ENCODE measurements at places on chromosomes 12 and 14.
A peak's percentile ranks its signal among the peaks of the same experiment; 100 is the strongest.

DNA sequence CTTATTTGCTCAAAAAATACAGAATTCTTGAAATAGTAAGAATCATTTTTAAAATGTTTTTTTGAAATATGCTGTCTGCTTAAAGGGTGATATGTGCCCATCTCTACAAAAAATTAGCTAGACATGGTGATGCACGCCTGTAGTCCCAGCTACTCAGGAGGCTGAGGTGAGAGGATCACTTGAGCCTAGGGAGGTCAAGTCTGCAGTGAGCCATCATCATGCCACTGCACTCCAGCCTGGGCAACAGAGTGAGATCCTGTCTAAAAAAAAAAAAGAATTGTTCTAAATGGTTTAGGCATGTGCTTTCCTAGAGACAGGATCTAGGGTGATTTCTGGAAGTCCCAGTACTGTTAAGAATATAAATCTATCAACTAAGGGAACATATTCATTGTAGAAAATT lies 75.6 kb upstream of the HECTD1 start:
- DNase-seq, result no peak

DNA sequence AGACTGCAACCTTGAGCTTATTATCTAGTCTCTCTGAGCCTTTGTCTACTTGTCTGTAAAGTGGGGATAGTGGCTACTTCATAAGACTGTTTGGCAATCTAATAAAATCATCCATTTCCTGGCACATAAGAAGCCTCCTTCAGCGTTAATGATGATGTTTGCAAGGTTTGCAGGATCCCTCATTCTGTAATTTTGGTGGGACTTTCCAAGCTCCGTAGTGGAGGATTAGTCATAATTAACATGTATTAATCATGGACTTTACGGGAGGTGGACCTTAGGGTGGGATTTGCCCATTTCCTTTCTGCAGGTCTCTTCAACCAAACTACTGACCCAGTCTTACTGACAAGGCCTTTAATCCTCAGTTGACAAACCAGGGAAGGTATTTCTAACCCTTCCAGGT lies 66.2 kb downstream of the NTF3 start:
- DNase-seq, result no peak

DNA sequence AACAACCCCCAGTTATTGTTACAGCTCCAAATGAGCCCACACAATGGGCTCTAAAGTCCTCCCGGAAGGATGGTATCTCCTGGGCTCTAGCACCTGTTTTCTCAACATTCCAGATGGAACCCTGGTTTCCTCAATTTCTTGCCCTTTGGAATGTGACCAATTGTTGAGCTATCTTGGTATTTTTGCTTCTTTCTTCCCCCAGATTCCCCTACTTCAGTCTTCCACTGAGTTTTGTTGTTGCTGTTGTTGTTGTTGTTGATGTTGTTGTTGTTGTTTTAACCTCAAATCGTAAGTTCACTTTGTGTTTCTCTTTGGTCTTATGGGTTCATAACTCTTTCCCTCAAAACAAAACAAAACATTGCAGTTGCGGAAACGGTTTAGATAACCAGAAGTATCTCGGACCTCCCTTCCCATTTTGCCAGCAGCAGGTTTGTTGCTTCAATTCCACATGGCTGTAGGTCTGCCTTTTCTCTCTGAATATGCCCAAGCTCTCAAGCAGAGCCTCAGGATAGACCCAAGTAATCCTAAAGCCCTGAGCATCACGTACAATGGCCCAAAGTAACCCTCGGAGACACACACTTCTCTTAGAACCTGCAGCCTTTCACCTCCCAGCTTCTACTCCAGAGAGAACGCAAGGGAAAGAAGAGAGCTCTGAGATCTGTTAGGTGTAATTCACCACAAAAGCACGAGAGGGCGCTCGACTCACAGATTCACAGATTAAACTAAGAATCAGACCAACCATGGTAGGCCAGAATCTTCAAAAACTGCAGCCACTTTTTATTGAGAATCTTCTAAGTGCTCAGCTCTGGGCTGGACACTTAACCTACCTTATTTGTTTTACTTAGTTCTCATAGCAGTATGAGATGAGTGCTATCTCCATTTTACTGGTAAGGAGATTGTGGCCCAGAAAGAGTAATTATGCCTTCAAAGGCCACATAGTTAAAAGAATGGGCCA lies 1.0 kb upstream of the DDX23 start:
- DNase-seq, result peak; percentile 81

- DNase-seq, result no peak
Observed at GRCh38 chr12:31368666-31369361, 42.9 kb upstream of the SINHCAF start.

DNA sequence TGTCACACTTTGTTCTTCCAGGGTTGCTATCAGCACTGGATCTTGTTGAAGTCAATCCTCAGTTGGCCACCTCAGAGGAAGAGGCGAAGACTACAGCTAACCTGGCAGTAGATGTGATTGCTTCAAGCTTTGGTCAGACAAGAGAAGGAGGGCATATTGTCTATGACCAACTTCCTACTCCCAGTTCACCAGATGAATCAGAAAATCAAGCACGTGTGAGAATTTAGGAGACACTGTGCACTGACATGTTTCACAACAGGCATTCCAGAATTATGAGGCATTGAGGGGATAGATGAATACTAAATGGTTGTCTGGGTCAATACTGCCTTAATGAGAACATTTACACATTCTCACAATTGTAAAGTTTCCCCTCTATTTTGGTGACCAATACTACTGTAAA lies 23.7 kb downstream of the VTI1B start:
- no peak for DNase-seq

DNA sequence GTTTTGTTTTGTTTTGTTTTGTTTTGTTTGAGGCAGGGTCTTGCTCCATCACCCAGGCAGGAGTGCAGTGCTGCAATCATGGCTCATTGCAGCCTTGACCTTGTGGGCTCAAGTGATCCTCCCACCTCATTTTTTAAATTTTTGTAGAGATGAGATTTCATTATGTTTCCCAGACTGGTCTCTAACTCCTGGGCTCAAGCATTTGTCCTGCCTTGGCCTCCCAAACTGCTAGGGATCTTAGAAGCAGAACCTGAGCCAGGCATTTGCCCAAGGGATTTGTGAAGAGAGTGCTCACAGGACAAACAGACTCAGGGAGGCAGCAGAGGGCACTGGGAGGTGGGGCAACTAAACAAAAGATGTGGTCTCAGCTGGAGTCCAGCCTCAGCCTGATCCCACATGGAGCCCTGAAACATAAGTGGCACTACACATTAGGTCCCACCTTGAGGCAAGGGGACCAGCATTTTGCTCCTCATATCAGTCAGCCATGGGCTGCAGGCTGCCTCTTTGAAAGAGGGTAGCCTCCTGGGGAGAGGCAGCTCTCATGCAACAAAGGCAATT lies 86.2 kb upstream of the CMKLR1 start:
- no peak for DNase-seq

DNA sequence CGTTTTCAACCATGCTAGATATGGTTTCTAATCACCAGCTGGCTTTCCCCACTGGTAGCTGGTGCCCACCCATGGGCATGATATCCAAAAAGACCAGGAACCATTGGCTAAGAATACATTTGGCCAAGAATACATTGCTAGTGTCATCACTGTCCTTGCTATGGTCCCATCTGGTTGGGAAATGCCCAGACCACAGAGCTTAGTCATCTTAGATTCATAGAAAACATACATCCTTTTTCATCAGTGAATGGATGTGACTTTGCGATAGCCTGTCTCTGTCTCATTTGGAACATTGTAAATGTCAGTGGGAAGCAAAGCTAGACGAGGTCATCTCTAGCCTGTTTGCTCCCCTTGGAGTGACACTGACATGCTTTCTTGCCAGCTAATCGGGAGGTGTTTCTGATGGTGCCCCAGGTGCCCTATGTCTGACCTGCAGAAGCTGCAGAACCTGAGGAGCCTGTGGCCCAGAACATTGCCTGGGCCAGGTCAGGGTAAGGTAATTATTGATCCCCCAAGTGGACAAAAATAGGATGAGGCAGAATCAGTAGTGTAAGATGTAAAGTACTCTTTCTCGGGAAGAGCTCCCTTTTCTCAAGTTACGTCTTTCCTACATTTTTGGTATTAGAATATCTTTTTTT lies 194.8 kb downstream of the SLC41A2 start:
- DNase-seq, result no peak

DNA sequence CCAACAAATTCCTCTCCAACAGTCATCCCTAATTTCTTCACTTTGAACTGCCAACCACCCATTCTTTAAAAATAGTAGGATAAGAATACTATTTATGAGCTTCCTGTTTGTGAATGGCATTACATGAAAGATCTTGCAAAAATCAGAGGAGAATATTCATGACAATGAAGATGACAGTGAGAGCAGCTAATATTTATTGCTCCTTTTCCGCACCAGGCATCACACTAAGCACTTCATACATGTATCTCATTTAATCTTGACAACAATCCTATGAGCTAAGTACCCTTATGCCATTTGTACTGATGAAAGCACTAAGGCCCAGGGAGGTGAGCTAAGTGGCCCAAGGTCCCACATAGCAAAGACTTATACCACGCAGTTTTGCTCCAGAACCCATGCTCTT lies 37.3 kb upstream of the CAPRIN2 start:
- DNase-seq, result no peak

GRCh38 chr14:94099006-94099405 lies 11.5 kb upstream of the IFI27 start:
- DNase-seq, result no peak

DNA sequence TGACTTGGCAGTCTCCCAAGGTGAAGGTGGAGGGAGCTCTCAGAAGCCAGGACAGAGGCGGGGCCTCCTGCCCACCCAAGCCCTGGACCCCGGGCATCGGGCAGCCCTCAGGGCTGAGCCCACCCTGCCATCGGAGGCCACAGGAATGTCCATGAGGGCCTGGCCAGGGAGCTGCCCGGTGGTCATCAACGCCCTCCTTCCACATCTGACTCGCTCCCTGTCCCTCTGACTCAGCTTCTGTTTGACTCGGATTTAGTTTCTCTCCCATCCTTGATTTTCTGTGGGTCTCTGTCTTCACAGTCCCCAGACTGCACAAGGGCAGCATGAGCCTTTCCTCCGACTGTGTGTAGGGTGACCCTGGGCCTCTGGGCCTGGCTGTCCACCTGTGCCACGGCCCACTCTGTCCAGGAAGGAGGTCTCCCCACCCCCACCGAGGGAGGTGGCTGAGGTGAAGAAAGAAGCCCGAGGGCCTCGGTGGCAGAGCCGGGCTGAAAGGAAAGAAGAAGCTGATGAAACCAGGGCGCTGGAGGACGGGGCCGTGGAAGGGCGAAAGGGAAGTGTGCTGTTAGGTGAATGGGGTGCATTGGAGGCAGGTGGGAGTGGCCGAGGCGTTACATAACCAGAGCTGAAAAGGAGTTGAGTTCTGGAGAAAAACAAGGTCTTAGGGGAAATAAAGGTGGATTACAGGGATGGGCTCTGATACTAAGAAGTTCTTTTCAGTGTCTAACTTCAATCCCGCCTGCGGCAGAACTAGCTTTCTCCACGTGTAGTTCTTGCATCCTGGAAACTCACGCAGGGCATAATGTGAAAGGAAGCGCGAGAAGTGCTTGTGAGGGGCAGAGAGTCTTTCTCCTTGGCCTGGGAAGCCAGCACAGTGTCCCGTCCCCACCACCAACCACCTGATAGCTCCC lies 16.7 kb upstream of the TMEM106C start:
- DNase-seq, result no peak
